ENCODE measurements at places on chromosomes 6 and 20.
A peak's percentile ranks its signal among the peaks of the same experiment; 100 is the strongest.

DNA sequence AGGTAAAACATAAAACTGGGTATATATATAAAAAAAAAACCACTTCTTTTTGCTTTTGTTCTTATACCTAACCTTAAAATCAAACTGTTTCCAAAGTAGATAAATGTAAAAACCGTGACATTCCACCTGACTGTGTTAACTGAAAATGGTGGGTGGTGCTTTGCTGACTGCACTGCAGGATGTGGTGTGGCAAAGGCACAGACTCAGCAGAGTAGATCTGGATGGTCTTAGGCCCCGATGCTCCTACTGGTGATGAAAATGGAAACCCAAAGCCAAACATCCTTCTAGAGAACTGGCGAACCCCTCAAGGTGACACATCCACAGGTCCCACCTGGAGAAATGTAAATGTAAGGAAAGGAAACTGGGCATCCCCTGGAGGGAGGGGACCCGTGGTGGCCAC is 8.9 kb downstream of the TGIF2 start:
- DNase-seq, result no peak

DNA sequence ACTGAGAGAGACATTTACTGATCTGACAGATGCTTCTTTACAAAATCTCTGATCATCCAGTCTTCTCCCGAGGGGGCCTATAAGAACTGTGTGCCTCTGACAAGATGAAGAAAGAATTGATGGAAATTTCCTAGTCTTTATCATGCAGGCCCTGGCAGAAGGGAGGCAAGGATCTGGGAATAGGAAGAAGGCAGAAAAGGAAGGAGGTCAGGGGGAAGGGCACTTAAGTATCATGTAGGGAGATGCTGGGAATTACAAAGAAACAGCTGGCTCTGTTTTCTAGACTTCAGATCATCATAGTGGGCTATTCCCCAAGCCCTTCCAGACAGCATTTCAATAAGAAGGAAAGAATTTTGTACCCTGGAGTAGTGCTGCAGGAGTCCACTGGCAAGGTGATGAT is 243.3 kb upstream of the MOCS1 start:
- no peak for DNase-seq

DNA sequence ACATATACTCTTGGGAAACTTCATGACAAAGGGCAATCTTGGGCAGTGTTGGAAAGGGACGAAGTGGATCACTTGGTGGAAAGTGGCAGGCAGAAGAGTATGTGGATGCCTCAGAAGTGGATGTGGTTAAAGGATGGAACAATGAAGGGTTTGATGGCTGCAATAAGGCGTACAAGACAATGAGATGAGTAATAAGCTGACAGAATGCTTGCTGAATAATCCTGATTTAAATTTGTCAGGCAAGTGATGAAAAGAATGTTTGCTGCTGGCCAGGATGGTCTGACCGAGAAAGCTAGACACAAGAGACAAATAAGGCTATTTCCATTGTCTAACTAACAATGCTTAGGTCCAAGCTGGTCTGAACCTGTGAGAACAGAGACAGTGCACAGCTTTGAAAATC is 61.6 kb upstream of the CEP85L start:
- DNase-seq, result no peak

GRCh38 chr6:139369568-139370282 is 4.7 kb downstream of the CITED2 start:
- DNase-seq, result peak; percentile 63

DNA sequence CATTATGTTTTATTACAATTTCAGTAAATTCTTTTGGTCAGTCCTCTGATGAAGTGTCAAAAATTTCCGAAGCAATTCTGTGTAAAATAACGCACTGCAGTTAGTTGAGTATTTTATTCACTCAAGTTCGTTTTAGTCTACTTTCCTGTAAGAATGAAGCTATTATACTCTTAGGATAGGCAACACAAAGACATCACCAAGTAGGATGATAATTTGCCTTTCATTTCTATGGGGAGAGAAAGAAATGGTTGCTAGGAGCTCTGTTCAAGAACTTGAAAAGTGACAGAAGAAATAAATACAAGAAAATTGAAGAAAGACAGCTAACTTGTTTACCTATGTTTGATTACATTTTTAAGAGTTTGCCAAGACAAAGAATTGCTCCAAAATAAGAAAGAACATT is 290.4 kb downstream of the EYS start:
- DNase-seq, result no peak

GRCh38 chr6:98687752-98688151 is 146.6 kb upstream of the POU3F2 start:
- DNase-seq, result no peak

GRCh38 chr6:17519120-17519519 is 81.0 kb upstream of the FAM8A1 start:
- DNase-seq, result no peak

DNA sequence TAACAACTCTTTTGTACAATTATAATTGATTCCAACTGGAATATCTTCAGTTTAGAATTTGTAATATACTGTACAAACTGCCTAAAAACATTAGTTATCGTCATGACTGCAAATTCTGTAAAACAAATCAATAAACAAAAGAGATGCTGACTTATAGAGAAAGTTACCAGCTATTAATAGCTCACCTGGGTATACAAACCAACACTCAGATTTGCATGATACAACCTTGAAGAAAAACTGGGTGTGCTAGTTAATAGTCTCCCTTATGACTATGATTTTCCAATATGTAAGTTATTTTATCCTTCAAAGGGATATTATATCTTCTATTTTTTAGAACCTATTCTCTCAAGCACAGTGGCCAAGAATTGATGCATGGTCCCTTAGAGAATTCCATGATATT is 698.5 kb downstream of the FRK start:
- DNase-seq, result no peak

DNA sequence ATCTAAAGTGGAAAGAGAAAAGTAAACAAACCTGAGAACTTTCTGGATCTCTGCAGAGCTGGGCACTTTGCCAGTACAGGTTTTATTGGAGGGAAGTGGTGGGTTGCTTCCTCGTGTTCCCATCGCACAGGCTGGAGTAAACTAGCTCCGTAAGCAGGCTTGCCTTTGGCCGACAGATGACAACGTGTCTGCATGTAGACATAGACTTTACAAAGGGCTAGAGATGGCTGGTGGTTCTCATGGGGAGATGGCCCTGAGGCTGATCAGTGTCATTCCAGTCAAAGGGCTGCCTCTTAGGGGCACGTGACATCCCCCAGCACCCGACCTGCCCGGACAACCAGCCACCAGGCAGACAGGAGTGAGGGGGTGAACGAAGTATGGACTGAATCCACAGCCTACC is 98.8 kb downstream of the YTHDF1 start:
- no peak for DNase-seq

DNA sequence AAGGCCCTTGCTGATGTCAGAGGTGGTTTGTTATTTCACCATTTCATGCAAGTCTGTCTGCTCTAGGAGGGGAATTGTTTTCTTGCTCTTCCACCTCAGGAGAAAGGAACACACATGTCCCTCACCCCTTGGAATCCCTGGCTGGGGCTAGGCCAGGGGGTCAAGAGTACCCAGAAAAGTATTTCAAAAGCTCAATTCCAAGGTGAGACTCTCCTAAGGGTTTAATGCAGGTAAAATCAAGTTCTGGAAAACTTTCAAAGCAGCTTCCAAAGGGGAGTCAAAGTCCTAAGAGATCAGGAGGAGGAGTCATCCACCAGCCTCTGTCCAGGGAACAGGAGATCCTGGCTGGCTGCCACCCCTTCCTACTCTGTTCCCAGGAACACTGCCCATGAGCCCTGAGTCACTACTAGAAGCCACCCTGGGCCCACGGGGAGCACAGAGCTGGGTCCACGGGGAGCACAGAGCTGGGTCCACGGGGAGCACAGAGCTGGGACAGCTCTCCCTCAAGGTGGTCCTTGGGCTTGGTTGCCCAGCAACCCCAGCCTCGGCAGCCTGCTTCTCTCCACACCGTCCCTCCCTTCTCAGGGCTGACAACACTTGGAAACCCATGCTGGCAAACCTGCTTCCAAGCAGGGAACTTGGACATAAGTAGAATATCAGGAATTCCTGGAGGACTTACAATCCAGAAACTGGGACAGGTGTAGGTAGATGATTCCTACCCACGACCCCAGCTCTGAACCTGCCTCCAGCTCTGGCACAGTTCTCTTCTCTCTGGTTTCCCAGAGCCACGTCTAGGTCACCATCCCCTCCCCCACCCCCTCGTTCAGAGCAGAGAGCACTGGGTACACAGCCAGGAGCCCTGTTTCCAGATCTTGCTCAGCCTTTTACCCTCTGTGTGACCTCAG is 35.3 kb upstream of the CDKN1A start:
- DNase-seq, result no peak

GRCh38 chr6:21398741-21399325 is 194.7 kb upstream of the SOX4 start:
- no peak for DNase-seq

DNA sequence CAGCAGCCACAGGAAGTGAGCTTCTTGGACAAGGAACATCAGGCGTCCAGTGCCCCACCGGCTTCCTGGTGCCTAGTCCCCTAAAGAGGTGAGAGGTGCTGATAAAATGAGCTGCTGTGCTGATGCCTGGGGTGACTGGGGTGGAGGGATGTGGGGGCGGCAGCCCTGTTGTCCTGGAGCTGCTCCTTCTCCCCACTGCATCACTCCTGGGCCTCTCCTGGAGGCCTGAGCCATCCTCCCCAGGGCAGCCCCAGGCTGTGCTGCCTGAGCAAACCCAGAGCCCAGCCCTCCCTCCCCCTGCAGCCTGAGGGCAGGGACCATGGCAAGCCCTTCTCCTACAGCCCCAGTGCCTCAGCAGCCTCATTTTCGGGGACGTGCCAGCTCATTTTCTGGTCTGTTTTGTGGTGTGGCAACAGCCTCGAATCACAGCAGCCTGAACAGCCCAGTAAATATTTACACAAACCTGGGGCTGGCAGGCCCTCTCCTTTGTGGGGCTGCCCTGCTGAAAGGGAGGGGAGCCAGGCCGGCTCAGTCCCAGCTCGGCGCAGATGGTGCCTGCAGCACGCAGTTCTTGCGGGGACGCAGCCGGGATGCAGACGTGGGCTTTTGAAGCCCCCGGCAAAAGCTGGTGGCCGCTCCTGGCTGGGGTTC is 259.9 kb downstream of the DLL1 start:
- DNase-seq, result no peak

- DNase-seq, result no peak
Measured at GRCh38 chr20:41205313-41205712, 68.0 kb downstream of the PLCG1 start.

- no peak for DNase-seq
Measured at GRCh38 chr6:14856177-14856576, 389.7 kb upstream of the JARID2 start.

DNA sequence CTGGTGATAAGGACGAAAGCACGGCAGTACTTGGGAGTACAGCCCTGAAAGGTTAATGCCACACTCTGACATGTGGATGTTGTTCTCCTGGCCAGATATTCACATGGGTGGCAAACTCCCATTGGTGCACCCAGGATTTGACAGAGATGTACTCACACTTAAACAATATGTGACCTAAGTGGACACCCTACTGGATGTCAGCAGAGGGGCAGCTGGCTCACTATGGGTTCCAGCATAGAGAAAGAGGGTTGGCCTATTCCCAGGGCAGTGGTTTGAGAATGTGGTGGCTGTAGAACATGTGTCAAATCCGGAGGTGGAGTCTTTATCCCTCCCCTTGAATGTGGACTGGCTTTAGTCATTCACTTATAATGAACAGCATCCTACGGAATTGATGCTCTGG is 333.2 kb downstream of the DHX35 start:
- DNase-seq, result no peak

DNA sequence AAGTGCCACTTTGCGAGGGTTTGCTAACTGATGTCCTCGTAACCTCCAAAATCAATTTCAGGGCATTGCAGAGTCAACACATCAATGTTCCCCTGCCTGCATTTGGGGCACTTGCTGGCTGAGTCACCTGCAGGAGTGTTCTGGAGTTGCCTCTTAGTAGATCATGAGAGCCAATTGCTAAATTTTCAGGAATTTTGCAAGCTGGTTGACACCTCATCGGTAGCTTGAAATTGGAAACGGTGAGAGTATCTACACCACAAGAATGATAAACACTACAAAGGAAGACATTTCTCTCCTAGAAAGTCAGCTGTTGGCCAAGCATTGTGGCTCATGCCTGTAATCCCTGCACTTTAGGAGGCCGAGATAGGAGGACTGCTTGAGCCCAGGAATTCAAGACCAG is 10.8 kb upstream of the BFSP1 start:
- DNase-seq, result no peak

GRCh38 chr6:37709250-37709931 is 11.7 kb upstream of the MDGA1 start:
- no peak for DNase-seq

Measured in CD4-positive, alpha-beta T cell treated with Interleukin-10 for 1 hour (primary cell).